ENCODE measurements at places on chromosomes 2 and 18.

GRCh38 chr2:25570161-25570845 lies 103.1 kb downstream of the DTNB start:
- no peak for DNase-seq

DNA sequence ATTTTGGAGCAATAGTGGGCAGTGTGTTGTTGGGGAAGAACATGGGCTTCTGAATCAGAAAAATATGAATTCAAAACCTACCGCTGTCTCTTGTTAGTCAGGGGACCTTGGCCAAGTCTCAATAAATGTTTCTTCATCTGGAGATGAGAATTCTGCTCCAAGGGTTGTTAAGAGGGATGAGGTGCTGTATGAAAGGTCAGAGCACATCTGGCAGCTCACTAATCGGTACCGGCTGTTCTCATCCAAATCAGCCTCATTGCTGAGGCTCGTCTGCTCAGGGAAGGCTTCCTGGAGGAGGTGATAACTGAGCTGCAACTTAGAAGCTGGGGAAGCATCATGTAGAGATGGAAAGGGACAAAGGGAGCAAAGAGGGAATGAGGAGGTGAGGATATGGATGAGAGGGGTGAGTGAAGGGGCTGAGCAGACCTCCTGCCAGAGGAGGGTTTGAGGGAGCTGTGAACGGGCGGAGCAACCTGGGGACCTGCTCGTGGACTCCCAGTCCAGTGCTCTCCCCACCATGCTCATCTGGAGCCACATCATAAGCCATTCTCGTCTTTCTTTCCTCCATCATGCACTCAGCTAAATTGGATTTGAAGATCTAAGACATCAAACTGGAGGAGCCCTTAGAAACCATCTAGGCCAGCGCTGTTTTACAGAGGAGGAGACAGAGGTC lies 47.4 kb downstream of the GREB1 start:
- DNase-seq = no peak

- DNase-seq = no peak
Observed at GRCh38 chr18:32175265-32175664, 14.6 kb upstream of the MEP1B start.

GRCh38 chr2:74566754-74567085 lies 12.2 kb downstream of the DOK1 start:
- DNase-seq = no peak

All from hematopoietic multipotent progenitor cell treated with erythropoietin and hydrocortisone succinate and interleukin-3 and kit ligand, for 4 days (in vitro differentiated cells).